Mesothelial cell of epicardium (in vitro differentiated cells): ENCODE measurements at places on chromosomes 12 and 14.
A peak's percentile ranks its signal among the peaks of the same experiment; 100 is the strongest.

GRCh38 chr12:106552228-106552627, 30.6 kb upstream of the RFX4 start:
- no peaks in the 10 kb centered on the region for H3K36me3 ChIP-seq
- H3K4me1 ChIP-seq = no peaks in the 10 kb centered on the region
- H3K27me3 ChIP-seq = peaks cover 30% of the 10 kb centered on the region
- H3K27ac ChIP-seq = no peak overlapping the region
- H3K4me3 ChIP-seq = no peak overlapping the region

- H3K27ac ChIP-seq = peak overlapping the region; percentile 77
- no peak for DNase-seq
- peaks cover 59% of the 10 kb centered on the region for H3K4me1 ChIP-seq
- H3K36me3 ChIP-seq = peaks cover 26% of the 10 kb centered on the region
- H3K4me3 ChIP-seq = no peak overlapping the region
- H3K27me3 ChIP-seq = no peaks in the 10 kb centered on the region
Measured at GRCh38 chr12:46210873-46211439, 57.9 kb downstream of the SLC38A1 start.

DNA sequence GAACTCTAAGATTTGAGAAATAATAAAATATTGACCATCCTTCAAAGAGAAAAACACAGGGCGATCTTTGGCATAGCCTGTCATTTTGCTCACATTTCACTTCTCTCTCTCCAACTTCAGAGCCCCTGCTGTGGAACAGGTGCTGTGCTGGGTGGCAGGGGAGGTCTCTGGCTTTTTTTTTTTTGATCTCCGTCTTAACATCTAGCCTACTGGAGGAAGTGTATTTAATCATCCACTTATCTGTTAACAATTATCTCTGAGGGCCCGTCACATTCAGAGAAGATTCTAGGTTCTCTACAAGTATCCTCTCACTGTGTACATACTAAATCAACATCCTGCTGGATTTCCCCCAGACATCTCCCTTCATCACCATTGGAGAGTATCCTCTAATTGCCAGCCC, 34.1 kb downstream of the CHST11 start:
- no peaks in the 10 kb centered on the region for H3K27me3 ChIP-seq
- H3K4me3 ChIP-seq = no peak overlapping the region
- no peak overlapping the region for H3K27ac ChIP-seq
- H3K4me1 ChIP-seq = peaks cover 14% of the 10 kb centered on the region

GRCh38 chr12:131766382-131767107, 55.7 kb downstream of the SFSWAP start:
- no peak overlapping the region for H3K27ac ChIP-seq
- no peak for DNase-seq
- H3K27me3 ChIP-seq = no peaks in the 10 kb centered on the region
- no peak overlapping the region for H3K4me3 ChIP-seq

- no peak for DNase-seq
- H3K27me3 ChIP-seq = no peaks in the 10 kb centered on the region
- peaks cover 9% of the 10 kb centered on the region for H3K36me3 ChIP-seq
- no peak overlapping the region for H3K4me3 ChIP-seq
Measured at GRCh38 chr12:51374361-51374760, 16.8 kb downstream of the GALNT6 start.

GRCh38 chr12:46005151-46005797, 14.9 kb upstream of the SCAF11 start:
- no peaks in the 10 kb centered on the region for H3K27me3 ChIP-seq
- no peaks in the 10 kb centered on the region for H3K4me1 ChIP-seq
- H3K36me3 ChIP-seq = no peaks in the 10 kb centered on the region

- H3K27ac ChIP-seq = peak overlapping the region; percentile 93
- DNase-seq = no peak
- no peaks in the 10 kb centered on the region for H3K27me3 ChIP-seq
- H3K4me3 ChIP-seq = peak overlapping the region; percentile 22
- H3K36me3 ChIP-seq = peaks cover 25% of the 10 kb centered on the region
- peaks cover 39% of the 10 kb centered on the region for H3K4me1 ChIP-seq
Measured at GRCh38 chr12:108826101-108826806, 31.1 kb downstream of the SSH1 start.

GRCh38 chr14:64186231-64187129, 107.7 kb downstream of the ESR2 start:
- H3K27ac ChIP-seq = no peak overlapping the region
- DNase-seq = no peak
- no peaks in the 10 kb centered on the region for H3K27me3 ChIP-seq

DNA sequence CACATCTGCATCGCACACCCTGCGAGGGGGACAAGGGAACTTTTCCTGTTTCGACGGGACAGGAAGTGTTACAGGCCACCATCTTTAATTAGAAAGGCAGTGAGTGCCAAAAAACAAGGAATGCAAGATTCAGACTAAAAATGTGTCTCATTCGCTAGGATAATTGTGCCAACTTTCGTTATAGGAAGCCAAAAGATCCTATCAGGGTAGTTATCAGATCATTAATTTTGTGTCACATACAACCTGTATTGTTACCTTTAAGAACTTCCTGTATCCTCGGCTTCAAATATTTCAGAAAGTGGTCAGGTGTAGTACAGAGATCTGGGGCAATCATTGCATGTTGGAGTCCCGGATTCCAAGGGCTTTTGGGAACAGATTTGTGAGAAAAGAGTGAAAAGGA, 19.2 kb upstream of the MGP start:
- H3K4me1 ChIP-seq = peaks cover 43% of the 10 kb centered on the region
- H3K36me3 ChIP-seq = peaks cover 19% of the 10 kb centered on the region
- no peak for DNase-seq
- H3K27me3 ChIP-seq = no peaks in the 10 kb centered on the region
- H3K4me3 ChIP-seq = no peak overlapping the region

GRCh38 chr12:53172352-53172751, 8.2 kb upstream of the ZNF740 start:
- H3K36me3 ChIP-seq = peaks cover 16% of the 10 kb centered on the region
- no peaks in the 10 kb centered on the region for H3K27me3 ChIP-seq
- DNase-seq = no peak
- H3K4me1 ChIP-seq = peaks cover 45% of the 10 kb centered on the region
- no peak overlapping the region for H3K4me3 ChIP-seq
- H3K27ac ChIP-seq = peak overlapping the region; percentile 95

- no peaks in the 10 kb centered on the region for H3K36me3 ChIP-seq
- H3K27ac ChIP-seq = no peak overlapping the region
- no peak for DNase-seq
- H3K4me3 ChIP-seq = no peak overlapping the region
- peaks cover 34% of the 10 kb centered on the region for H3K27me3 ChIP-seq
- H3K4me1 ChIP-seq = no peaks in the 10 kb centered on the region
Measured at GRCh38 chr14:78586681-78587080, 416.5 kb downstream of the NRXN3 start.
